ENCODE measurements at places on chromosomes 4 and X.

DNA sequence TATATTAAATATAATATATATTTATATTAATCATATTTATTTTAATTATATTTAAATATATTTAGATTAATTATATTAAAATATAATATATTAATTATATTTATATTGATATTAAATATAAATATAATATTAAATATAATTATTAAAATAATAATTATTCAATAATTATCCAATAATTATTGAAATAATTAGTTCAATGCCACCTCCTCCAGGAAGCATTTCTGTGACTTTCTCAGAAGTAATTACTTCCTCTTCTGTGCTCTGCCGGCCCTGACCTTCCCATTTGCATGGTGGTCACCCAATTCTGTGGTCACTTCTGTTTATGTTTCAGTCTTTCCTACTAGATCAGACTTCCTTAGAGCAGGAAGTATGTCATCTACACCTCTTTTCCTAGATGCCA lies 45.8 kb downstream of the EVC2 start:
- no peak for DNase-seq

DNA sequence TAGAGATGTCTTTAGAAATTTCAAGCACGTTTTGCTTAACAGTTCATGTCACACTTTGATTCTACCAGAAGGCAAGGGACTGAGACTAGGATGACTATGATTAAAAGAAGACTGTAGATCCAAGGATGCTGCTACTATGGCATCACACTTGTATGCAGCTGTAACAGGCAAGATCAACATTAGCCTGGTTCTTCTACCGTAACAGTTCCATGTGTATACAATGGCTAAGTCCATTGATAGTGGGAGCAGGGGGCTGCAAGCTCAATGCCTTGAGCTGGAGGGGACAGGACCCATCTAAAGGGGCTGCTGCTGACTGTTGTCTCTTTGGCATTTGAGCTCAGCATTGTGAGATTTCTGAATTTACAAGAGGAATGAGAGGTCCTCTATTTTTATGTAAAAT lies 212.0 kb downstream of the APBB2 start:
- no peak for DNase-seq

- DNase-seq: no peak
These were observed 81.1 kb upstream of the SLC4A4 start for GRCh38 chr4:71257761-71258160.

DNA sequence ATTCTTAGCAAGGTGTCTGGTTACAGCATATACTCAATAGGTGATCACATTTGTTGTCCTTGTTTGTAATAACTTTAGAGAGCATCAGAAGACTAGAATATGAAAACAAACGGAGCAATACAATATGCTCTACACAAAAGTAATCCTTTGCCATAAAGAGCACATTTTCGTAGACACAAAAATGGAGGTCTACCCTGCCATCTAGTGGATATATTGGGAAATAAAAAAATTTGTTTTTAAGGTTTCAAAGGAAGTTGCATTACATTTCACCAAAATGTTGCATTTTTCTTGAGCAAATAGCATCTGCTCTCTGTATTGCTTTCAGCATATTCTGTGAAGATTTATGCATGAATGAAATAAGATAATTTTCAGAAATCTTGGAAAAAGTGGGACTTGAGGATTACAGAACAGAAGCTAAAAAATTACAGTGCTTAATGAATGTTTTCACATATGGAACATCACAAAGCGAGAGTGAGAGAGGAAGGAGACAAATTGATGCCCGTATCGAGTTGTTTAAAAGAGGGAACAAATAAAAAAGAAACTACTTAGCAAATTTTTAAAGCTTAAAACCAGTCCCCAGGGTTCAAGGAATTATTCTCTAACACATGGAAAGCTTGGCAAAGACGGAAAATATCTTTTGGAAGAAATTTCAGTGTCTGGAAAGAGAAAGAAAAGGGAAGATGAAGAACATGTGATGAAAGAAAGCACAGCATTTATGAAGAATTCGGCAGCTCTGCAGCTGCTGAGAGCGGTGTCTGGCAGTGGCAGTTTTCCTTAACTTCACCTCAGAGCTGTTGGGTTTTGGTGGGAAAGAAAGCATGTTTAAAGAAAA lies 390.1 kb downstream of the ANKRD50 start:
- DNase-seq: peak; percentile 53

DNA sequence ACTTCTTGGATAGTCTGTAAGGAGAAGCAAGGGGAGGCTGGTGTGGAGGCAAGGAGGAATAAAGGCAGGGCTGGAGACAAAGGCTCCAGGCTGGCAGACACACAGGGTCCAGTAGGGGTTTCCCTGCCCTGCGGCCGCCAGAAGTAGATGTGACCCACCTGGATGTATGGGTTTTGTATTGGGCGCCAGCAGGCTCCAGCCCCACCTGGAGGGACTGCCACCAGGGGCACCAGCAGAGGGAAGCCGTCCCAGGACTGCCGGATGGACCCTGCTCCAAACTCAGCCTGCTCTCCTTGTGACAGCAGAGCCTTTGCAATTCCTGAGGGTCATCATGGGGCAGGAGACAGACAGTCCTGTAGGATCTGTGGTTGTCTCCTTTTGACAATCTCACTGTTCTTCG lies 52.7 kb downstream of the MGST2 start:
- no peak for DNase-seq

GRCh38 chr4:54746218-54746617 lies 88.5 kb downstream of the KIT start:
- peak; percentile 52 for DNase-seq

DNA sequence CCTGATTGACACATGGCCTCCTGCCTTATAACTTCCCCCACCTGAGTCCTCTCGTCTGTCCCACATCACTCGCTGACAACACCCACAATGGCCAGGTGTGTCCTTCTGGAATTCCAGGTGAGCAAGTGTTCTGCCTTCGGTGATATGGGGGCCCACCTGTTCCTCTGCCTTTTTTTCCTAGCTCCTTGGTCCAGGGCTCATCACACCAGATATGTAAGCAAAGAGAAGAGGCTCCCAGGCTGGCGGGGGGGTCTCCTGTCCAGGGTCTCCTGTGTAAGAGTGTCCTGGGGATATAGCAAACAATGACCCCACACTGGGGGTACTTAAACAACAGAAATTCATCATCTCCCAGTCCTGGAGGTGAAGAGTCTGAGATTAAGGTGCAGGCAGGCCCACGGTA lies 25.2 kb downstream of the P2RY8 start:
- no peak for DNase-seq

GRCh38 chr4:5451243-5451642 lies 257.1 kb downstream of the EVC2 start:
- DNase-seq: no peak

- peak; percentile 92 for DNase-seq
These were observed 2.9 kb downstream of the MAML3 start for GRCh38 chr4:140150886-140151698.

DNA sequence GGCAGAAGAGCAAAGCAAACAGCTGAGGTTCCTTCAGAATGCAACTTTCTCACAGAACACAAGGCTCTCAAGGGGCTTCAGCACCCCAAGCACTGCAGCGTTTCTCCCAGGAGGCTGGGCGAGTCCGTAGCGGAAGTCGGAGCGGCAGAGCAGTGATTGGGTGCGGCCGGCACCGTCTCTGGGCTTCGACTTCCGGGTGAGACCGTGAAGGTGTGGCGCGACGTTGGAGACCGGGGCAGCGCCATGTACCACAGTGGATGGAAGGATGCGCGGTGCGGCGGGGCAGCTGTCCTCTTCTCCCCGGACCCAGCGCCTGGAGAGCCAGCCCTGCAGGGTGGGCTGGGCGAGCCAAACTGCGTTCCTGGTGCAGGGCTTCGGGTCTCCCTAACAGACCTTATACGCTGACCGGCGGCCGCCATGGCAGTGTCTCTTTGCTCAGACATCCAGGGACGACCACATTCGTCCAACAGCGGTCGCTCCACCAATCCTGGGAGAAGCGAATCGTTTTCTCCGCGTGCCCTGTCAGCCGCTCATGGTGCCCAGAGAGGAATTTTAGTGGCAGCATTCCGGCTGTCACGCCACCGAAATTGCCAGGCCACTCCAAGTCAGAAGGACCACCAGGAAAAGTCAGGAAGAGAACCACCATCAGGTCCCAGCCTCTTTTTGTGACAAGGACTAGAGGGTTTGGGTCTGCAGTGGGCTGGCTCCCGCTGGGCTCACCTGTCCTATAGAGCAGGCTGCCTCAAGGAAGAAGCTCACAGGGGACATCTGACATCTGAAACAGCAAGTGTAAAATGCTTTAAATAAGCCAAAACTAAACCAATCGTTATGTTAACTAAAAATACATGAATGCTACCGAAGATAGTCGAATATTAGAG lies 20.5 kb downstream of the TRIM61 start:
- peak; percentile 77 for DNase-seq

DNA sequence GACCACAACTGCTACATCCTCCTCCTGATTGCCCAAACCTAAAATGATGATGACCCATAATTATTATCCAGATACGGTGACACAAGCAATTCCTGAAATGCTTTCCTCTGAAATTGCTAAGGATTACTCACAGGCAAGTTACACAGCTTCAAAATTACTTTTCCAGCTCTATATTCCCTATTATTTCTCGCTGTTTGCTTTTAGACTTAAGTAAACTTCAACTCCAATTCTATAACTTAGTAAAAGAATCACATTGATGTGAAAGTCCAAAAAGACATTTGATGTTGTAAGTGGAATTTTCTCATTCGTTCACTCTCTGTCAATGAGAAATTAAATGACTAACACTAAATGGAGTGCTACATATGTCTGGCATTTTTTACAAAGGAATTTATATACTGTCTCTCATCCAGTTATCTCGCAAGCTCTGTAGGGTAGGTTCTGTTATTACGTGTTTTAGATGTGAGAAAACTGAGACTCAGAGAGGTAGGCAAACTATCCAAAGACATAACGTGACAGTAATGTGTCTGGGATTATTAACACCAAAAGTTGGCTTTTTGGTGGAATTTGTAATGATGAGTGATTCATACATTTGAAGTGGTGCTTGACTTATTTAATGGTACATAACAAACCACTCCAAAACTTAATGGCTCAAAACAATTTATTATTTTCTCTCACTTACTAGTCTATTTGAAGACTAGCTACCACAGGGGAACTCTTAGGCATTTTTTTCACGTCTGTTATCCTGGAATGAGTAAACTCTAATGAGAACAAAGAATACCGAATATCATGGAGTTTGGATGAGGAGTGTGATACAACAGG lies 31.5 kb downstream of the PALLD start:
- DNase-seq: peak; percentile 91

GRCh38 chrX:75781611-75782010 lies 3.4 kb downstream of the MAGEE2 start:
- no peak for DNase-seq

DNA sequence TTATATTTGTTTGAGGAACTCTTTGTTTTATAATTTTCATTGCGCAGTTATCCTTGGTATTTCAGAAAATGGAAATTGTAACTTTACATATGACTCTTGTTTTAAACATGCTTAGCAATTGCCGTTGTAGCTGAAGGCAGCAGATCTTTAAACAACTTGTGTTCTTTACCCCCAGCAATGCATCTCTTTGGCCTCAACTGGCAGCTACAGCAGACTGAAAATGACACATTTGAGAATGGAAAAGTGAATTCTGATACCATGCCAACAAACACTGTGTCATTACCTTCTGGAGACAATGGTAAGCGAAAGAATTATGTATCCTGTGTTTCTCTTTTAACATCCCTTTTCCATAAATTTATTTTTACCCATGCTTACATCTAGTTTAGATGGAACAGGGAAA lies 263.6 kb downstream of the DCTD start:
- peak; percentile 72 for DNase-seq

DNA sequence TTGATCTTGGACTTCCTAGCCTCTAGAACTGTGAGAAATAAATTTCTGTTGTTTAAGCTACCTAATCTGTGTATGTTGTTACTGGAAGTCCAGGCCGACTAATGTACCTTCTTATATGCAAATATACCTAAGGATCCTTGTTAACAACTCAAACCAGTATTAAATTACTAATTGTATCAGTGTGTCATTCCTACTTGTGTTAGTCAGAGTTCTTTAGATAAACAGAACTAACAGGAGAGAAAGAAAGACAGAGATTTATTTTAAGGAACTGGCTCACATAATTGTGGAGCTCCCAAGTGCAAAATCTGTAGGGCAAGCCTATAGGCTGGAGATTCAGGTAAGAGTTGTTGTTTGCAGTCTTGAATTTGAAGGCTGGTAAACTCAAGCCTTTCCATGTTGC lies 120.0 kb downstream of the ADGRL3 start:
- peak; percentile 8 for DNase-seq

GRCh38 chr4:187962926-187963325 lies 32.6 kb upstream of the ZFP42 start:
- no peak for DNase-seq

DNA sequence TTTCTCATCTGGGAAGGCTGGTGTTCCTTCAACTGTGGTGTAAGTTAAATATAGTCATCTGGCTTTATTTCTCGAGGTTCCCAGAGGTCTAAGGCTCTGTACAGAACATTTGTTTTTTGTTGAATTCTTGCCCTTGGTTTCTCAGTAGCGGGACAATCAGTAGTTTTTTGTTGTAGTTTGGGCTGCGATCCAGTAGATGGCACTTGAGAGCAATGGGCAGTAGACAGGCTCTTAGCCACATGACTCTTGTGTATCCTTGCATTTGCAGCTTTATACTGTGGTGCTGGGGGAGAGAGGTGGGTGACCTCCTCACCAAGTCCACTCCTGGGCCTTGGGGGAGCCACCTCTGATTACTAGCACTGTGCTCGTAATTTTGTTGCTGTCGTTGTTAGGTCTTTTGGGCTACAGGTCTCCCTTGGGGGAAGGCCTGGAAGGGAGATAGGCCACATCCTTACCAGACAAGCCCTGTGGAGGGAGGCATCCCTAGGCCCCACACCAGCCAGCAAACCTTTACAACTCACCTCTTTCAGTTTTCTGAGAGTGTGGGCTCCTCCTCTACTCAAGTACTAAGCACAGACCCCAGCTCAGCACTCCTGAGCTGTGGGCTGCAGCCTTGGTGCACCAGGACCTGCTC lies 8.1 kb downstream of the ETDB start:
- DNase-seq: peak; percentile 19

DNA sequence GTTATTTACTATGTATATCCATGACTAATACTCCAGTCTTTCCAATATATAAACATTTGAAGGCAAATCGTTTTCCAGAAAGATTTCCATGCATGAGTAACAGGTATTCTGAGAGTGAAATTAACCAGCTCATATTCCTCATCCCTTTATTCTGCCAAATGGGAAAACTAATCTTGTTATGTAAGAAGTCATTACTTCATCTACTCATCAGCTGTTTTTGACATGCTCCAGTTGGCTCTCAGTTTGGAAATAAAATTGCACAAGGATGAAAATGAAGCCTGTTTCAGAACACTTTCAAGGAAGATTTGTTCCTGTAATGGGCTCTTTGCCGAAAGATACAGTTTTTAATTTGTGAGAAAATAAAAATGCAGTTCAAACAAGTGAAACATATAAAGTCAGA lies 121.9 kb downstream of the KCTD8 start:
- no peak for DNase-seq

DNA sequence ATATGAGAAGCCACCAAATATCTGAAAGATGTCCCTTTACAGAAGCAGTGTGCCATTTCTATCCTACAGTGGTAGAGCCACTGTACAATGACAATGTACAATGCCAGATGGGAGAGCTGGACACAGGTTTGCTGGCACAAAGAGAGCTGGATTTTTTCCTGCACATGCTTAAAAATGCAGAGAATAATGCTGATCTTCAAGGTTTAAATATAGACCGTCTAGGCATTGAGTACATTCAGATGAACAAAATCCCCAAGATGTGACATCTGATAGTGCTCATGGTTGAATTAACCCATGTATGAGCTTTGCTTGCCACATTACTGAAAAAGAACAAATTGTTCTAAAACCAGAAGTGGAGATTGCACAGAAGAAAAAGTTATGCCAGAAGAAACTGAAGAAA lies 11.7 kb downstream of the ADGRL3 start:
- no peak for DNase-seq
